ENCODE measurements at places on chromosomes 13 and 19. TPM values are rescaled to one million over a fixed set of nuclear protein-coding genes. Genes with fewer than 3 reads are reported as not detected.

- no peak for DNase-seq
- peaks cover 19% of the 10 kb centered on the region for H3K27me3 ChIP-seq
- no peak overlapping the region for H3K4me3 ChIP-seq
Measured at GRCh38 chr13:110337247-110337646, 30.2 kb downstream of the COL4A2 start.

- DNase-seq, result peak; percentile 74
- no peak overlapping the region for H3K4me3 ChIP-seq
- H3K27me3 ChIP-seq, result peaks cover 7% of the 10 kb centered on the region
- H3K27ac ChIP-seq, result no peak overlapping the region
- no peaks in the 10 kb centered on the region for H3K36me3 ChIP-seq
- no peaks in the 10 kb centered on the region for H3K4me1 ChIP-seq
Measured at GRCh38 chr19:17703824-17704463, 15.3 kb upstream of the MAP1S start.

- peaks cover 20% of the 10 kb centered on the region for H3K27me3 ChIP-seq
- H3K4me1 ChIP-seq, result no peaks in the 10 kb centered on the region
- no peaks in the 10 kb centered on the region for H3K36me3 ChIP-seq
- H3K4me3 ChIP-seq, result no peak overlapping the region
Measured at GRCh38 chr19:34082289-34083077, 89.8 kb upstream of the LSM14A start.

DNA sequence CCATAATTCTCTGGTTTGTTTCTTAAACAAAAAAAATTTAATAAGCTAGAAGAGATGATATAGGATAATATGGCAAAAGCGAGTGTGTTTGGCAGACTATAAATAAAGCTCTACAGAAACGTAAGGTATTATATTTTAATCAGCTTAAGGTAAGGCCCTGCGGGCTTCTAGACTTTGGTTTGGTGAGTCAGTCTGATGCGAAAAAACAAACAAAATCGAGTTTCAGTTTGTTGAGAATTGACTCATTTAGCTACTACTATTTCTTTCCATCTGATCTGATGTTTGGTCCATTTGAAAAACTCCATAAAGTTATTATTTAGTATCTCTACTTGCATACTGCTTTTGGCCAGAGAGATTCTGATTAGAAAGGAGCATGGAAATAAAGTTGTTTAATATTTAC, 138.0 kb downstream of the MIPEP start:
- DNase-seq, result no peak
- peaks cover 43% of the 10 kb centered on the region for H3K4me1 ChIP-seq
- H3K36me3 ChIP-seq, result no peaks in the 10 kb centered on the region
- H3K27ac ChIP-seq, result peak overlapping the region; percentile 59

Gene KCTD4
- total RNA-seq, result not detected

Gene CCDC122
- total RNA-seq, result 0.73 TPM

Gene ZFP14
- total RNA-seq, result 5.4 TPM

Gene ICAM5
- 0.53 TPM for total RNA-seq

Gene MYO16
- not detected for total RNA-seq

Data from activated CD4-positive, alpha-beta memory T cell treated with anti-CD3 and anti-CD28 coated beads, Interleukin-2, amount 10 ng/mL, durations not matched to agents 7 days and 5 days (primary cell).